Dermis microvascular lymphatic vessel endothelial cell (primary cell): ENCODE measurements at places on chromosomes 2 and 18. TPM values are rescaled to one million over a fixed set of nuclear protein-coding genes. Genes with fewer than 3 reads are reported as not detected.

DNA sequence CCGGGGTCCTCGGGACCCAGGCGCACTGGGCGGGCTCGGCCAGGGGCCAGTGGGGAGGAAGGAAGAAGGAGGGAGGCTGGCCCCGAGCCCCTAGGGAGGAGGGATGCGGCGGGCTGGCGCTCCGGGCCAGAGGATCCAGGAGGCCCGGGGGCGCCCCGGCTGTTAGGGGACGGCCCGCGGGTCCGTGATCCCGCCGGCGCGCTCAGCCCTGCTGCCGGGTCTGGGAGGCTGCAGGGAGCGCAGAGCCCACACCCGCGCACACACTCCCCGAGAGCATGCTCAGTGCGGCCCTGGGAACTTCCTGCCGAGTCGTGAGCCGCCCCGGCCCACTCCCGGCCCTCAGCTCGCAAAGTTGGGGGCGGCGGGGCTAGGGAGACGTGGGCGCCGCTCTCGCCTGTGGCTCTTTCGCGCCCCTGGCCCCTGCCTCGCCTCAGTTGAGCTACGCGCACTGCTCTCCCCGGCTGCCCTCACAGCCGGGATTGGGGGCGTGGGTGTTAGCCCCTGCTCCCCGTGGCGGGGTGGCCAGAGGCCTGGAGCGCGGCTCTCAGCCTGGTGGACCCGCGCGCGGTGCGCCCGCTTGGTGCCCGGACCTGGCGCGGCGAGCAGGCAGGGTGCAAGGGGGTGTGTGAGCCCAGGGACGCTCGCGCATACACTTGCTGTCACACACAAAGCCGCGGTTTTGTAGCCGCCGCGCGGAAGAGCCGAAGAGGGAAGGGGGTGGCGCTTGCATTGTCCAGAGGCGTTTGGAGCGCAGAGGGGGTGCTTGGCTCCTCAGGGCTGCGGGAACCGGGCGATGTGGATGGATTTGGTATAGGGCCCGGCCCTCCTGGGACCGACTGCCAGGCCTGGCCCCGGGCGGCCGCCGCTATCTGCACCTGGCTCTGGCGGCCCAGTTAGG lies 132.9 kb upstream of the MGAT5 start:
- peak; percentile 17 for DNase-seq

- no peak for DNase-seq
Observed at GRCh38 chr2:142693171-142693950, 184.1 kb upstream of the KYNU start.

- no peak for DNase-seq
Observed at GRCh38 chr2:227337442-227337841, 12.4 kb downstream of the MFF start.

Gene RAB6D
- total RNA-seq, result under 0.01 TPM in 1 of 2 replicates, not detected in the other

Gene ANKRD30BL
- not detected in 2 replicates for total RNA-seq

Gene SRD5A2
- total RNA-seq, result not detected in 2 replicates
